ENCODE measurements at places on chromosomes 16 and 17. TPM values are rescaled to one million over a fixed set of nuclear protein-coding genes. Genes with fewer than 3 reads are reported as not detected.

DNA sequence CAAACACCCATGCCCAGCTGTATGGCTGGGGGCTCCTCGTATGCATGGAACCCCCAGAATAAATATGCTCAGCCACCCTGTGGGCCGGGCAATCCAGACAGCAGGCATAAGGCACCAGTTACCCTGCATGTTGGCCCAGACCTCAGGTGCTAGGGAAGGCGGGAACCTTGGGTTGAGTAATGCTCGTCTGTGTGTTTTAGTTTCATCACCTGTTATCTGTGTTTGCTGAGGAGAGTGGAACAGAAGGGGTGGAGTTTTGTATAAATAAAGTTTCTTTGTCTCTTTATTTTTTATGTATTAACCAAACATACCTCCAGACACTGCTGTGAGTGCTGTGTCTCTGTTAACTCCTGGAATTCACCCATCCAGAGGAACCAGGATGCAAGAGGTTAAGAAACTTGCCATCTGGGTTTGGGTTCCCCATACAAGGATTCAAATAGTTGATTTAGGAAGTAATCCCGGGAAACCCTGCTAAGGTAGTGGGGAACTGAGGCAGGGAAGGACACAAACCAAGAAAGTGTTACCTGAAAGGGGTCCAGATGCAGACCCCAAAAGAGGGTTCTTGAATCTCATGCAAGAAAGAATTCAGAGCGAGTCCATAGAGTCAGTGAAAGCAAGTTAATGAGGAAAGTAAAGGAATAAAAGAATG is 37.4 kb upstream of the IL21R start:
- DNase-seq, result no peak
- H3K4me1 ChIP-seq, result no peaks in the 10 kb centered on the region
- no peaks in the 10 kb centered on the region for H3K27me3 ChIP-seq
- no peak overlapping the region for H3K4me3 ChIP-seq
- no peak overlapping the region for H3K27ac ChIP-seq

The GJC1 gene
- 54.5 TPM for total RNA-seq

GRCh38 chr17:40538019-40538935 is 27.0 kb downstream of the CCR7 start:
- peak overlapping the region; percentile 15 for H3K27ac ChIP-seq
- no peak for DNase-seq
- H3K27me3 ChIP-seq, result no peaks in the 10 kb centered on the region
- no peaks in the 10 kb centered on the region for H3K36me3 ChIP-seq
- no peak overlapping the region for H3K4me3 ChIP-seq

GRCh38 chr17:56785405-56785804 is 48.3 kb downstream of the C17orf67 start:
- H3K27me3 ChIP-seq, result peaks cover 43% of the 10 kb centered on the region
- H3K4me3 ChIP-seq, result no peak overlapping the region
- no peak for DNase-seq
- no peaks in the 10 kb centered on the region for H3K36me3 ChIP-seq
- no peak overlapping the region for H3K27ac ChIP-seq

- peaks cover 13% of the 10 kb centered on the region for H3K4me1 ChIP-seq
- H3K27me3 ChIP-seq, result peaks cover 2% of the 10 kb centered on the region
- H3K36me3 ChIP-seq, result no peaks in the 10 kb centered on the region
- no peak overlapping the region for H3K27ac ChIP-seq
- H3K4me3 ChIP-seq, result no peak overlapping the region
Observed at GRCh38 chr16:65342231-65342866, 220.5 kb upstream of the CDH11 start.

The CCL4 gene
- total RNA-seq, result not detected

- H3K36me3 ChIP-seq, result no peaks in the 10 kb centered on the region
- H3K4me1 ChIP-seq, result peaks cover 26% of the 10 kb centered on the region
- H3K27me3 ChIP-seq, result no peaks in the 10 kb centered on the region
- no peak overlapping the region for H3K27ac ChIP-seq
Observed at GRCh38 chr16:84554627-84555328, 50.3 kb upstream of the MEAK7 start.

DNA sequence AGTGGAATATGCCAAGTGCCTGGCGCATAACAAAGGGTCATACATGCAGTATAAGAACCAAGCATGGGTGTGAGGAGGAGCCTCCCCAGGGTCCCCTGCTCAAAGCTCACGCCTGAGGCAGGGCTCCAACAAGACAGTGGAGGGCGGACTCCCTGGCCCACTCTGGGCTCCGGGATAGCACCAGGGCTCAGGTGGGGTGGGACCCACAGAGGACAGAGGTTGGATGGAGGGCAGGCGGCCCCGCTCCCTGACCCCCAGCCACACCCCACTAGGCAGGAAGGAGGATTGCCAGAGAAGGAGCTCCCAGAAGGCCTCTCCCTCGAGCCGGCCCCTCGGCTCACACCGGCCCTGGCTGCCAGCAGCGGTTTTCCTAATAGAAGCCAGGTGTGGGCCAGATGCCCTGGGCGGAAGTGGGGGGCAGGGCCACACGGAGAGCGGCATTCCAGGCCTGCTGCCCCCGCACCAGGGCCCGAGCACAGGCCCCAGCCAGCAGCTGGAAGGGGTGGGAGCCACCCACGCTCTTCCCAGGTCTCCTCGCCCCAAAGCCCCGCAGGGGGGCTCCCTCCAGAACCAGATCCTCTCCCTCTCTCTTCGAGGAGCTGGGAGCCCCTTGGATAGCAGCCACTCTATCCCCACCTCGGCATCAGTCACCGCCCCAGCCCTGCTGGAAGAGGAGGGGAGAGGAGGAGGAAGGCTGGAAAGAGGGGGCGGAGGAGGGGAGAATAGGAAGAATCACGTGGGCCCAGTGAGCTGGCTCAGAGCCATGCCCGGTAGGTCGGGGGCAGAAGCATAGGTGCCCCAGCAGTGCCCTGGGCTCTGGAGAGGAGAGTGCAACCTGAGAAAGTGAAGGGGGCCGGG is 21.0 kb downstream of the VASN start:
- peak overlapping the region; percentile 15 for H3K4me3 ChIP-seq
- H3K27ac ChIP-seq, result peak overlapping the region; percentile 95
- peaks cover 43% of the 10 kb centered on the region for H3K4me1 ChIP-seq
- H3K36me3 ChIP-seq, result peaks cover 5% of the 10 kb centered on the region
- peak; percentile 72 for DNase-seq

DNA sequence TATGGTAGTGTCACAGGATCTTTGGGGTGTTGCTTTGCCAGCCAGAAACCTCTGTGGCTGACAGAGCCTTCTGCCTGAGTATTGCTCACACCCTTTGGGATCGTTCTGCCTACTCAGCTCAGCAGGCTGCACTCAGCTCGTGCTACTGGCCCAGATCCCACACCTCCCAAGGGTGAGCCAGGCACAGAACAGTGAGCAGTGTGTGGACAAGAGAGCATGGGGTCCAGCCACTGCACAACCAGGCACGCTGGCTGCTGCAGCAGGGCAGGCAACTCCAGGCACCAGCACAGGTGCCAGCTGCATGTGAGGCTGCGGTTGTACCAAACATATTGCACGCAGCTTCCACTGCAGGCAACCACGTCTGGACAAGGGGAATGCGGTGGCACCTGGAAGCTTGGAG is 84.9 kb downstream of the CYB561 start:
- no peak overlapping the region for H3K27ac ChIP-seq
- no peak for DNase-seq
- no peaks in the 10 kb centered on the region for H3K36me3 ChIP-seq
- H3K4me1 ChIP-seq, result peaks cover 27% of the 10 kb centered on the region
- H3K27me3 ChIP-seq, result peaks cover 2% of the 10 kb centered on the region

DNA sequence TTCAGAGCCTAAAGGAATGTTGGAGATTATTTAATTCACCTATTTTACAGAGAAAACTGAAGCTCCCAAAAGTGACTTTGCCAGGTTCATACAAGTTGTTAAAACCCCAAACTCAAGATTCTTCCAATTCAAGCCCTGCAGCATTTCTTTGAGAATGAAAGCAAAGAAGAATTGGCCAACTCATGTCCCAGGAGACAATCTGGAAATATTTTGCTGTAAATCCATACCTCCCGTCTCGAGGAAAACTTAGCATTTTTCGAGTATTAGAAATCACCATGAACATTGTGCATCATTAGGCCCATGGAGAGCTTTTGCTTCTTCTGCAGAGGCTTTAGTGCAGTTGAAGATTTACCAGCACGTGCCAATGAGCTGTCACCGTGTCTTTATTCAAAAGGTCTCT is 176.4 kb upstream of the KCNJ16 start:
- no peak for DNase-seq
- H3K4me3 ChIP-seq, result no peak overlapping the region
- no peaks in the 10 kb centered on the region for H3K36me3 ChIP-seq
- H3K4me1 ChIP-seq, result no peaks in the 10 kb centered on the region
- H3K27ac ChIP-seq, result no peak overlapping the region
- no peaks in the 10 kb centered on the region for H3K27me3 ChIP-seq

The PPP1R27 gene
- 0.35 TPM for total RNA-seq

The DNASE1L2 gene
- total RNA-seq, result 1.4 TPM

DNA sequence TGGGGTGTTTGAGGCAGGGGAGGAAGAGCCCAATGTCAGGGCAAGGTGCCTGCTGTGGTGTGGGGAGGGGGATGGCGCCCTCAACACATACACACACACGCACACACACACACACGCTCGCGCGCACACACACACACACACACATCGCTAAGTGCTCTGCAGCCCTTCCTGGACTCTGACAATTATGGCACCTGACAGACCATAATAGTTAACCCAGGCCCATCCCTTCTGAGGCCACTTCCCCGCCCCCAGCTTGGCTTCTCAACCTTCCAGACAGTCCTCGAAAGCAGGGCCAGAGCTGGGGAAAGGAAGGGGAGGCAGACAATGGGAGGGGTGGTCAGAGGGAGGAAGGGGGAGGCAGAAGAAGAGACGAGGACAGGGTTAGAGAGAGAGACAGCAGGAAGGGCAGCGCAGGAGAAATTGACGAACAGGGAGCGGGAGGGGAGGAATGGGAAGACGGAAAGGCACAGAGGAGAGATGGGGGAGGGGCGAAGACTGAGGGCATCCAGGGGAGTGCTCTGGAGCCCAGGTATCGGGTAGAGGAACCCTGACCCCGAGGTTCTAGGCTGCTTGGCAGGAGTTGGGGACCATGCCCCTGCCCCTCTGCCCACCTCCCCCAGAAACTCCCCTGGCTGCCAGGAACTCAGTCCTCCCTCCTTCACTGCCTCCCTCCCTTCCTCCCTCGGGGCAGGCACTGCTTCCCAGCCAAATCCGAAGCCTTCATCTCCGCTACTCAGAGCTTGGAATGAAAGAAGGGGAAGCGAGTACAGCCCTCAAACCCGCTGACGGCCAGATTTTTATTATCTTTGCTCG is 4.0 kb downstream of the SRCIN1 start:
- peaks cover 45% of the 10 kb centered on the region for H3K4me1 ChIP-seq
- H3K4me3 ChIP-seq, result peak overlapping the region; percentile 44
- DNase-seq, result no peak
- no peaks in the 10 kb centered on the region for H3K36me3 ChIP-seq
- peaks cover 14% of the 10 kb centered on the region for H3K27me3 ChIP-seq

- H3K27me3 ChIP-seq, result no peaks in the 10 kb centered on the region
- DNase-seq, result no peak
- H3K4me3 ChIP-seq, result no peak overlapping the region
Observed at GRCh38 chr16:66885491-66885890, 5.2 kb downstream of the PDP2 start.

The CHST4 gene
- not detected for total RNA-seq

The FOXN1 gene
- total RNA-seq, result 0.34 TPM

The PRRT2 gene
- total RNA-seq, result 25.5 TPM

DNA sequence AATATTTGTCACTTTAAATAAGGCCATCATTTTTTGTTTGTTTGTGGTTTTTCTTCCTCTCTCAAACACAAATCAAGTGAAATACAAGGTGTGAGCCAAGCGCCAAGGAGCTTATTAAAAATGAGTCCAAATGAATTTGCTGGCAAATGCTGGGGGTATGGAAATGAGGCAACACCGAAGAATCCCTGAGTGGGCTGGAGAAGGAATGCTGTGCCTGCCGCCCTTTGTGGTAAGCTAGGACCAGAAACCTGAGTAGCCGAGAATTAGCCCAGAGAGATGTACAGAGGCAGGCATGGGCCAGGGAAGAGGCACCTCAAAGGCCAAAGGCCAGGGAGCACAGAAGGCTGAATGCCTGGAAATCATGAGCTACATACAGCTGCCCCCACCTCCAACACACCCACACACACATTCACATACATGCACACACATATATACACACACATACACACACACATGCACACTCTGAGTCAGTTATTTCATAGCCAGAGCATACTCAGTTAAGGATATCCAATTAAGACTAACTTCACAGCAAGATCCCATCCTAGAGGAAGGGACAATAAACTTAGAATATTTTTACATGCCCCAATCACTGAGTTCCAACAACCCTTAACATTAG is 266.1 kb upstream of the DYNLRB2 start:
- H3K36me3 ChIP-seq, result no peaks in the 10 kb centered on the region
- H3K4me1 ChIP-seq, result no peaks in the 10 kb centered on the region
- H3K27me3 ChIP-seq, result peaks cover 12% of the 10 kb centered on the region
- no peak for DNase-seq
- no peak overlapping the region for H3K27ac ChIP-seq

The NRN1L gene
- total RNA-seq, result 0.66 TPM

DNA sequence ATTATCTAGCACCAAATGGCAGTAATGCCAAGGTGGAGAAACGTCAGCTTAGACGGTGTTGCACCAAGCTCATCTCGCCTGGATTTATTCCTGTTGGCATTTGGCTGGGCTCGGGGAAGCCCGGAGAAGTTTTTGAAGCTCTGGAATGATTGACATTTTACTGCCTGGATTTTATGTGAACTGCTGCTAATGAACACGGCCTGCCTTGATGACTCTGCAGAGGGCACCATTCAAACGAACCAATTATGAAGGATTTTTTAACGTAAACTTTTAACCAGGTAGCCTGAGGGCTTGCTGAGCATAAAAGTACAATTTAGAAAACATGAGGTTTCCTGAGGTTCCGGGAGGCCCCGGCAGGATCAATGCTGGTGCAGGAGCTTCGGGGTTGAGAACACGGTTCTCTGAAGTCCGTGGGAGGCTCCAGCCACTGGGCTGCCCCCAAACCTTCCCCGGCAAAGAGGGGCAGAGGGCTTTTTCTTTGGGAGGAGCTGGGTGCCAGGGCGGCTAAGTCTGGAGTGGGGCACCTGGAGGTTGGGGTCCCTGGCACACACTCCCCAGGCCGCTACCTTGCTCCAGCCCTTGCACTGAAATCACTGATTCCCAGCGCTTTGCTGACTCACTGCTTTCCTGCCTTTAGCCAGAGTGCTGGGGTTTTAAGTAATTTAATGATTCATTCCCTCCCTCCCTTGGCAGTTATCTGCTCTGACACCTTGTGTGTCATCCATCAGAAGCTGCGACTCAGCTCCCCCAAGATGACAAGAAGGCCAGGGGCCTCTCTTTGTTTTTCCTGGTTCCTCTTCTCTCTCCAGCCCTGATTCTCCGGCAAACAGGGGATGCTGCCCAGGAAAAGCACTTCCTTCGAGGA is 161.2 kb upstream of the IRX3 start:
- no peak for DNase-seq
- H3K27ac ChIP-seq, result no peak overlapping the region
- H3K27me3 ChIP-seq, result peaks cover 17% of the 10 kb centered on the region
- H3K36me3 ChIP-seq, result no peaks in the 10 kb centered on the region

- H3K27ac ChIP-seq, result no peak overlapping the region
- peaks cover 8% of the 10 kb centered on the region for H3K36me3 ChIP-seq
- peaks cover 13% of the 10 kb centered on the region for H3K4me1 ChIP-seq
- H3K4me3 ChIP-seq, result no peak overlapping the region
- DNase-seq, result no peak
Observed at GRCh38 chr17:19896679-19897078, 28.9 kb upstream of the ULK2 start.

The DNAAF8 gene
- 0.49 TPM for total RNA-seq

- no peaks in the 10 kb centered on the region for H3K4me1 ChIP-seq
- DNase-seq, result no peak
- H3K27me3 ChIP-seq, result no peaks in the 10 kb centered on the region
- no peak overlapping the region for H3K27ac ChIP-seq
- peaks cover 3% of the 10 kb centered on the region for H3K36me3 ChIP-seq
Observed at GRCh38 chr17:70976447-70976846, 807.1 kb downstream of the KCNJ2 start.
